ENCODE measurements at places on chromosomes 4 and X.

- DNase-seq = no peak
These were observed 190.3 kb downstream of the DHX15 start for GRCh38 chr4:24394041-24394440.

DNA sequence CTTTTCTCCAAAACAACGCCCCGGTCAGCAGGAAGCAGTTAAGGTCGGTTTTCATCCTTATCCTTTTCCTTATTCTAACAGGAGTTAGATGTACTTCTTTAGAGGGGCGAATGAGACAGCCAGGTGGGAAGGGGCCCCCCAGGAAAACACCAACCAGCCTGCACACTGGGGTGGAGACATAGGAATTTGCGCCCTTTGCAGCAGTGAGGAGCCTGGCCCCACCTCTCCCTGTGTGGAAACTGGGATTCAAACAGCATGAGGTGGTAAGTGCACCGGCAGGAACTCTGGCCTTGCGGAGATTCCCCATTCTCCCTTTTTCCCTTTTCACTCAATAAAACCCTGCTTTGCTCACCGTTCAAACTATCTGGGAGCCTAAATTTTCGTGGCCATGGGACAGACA lies 8.0 kb upstream of the FAM47C start:
- no peak for DNase-seq

GRCh38 chrX:154123241-154124219 lies 20.5 kb upstream of the OPN1LW start:
- no peak for DNase-seq

GRCh38 chr4:168765726-168766125 lies 244.3 kb downstream of the CBR4 start:
- DNase-seq = no peak

- no peak for DNase-seq
These were observed 3.3 kb downstream of the STK32B start for GRCh38 chr4:5054532-5054931.

DNA sequence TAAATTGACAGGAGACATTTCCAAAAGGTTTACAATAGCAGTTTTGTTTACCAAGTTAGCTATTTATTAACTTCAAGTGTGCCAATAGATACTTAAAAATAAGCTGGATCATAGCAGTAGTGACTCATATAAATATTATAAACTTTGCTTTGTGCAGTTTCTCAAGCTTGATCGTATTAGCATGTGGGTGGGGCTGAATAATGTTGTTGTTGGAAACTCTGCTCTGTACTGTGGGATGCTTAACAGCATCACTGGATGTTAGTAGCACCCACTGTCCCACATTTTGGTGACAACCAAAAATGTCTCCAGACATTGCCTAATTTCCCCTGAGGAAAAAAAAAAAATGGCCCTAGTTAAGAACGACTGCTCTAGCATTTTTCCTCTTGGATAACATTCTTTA lies 855.2 kb upstream of the ADGRL3 start:
- DNase-seq = no peak

GRCh38 chrX:151396042-151396824 lies 773 bp upstream of the VMA21 start:
- no peak for DNase-seq

DNA sequence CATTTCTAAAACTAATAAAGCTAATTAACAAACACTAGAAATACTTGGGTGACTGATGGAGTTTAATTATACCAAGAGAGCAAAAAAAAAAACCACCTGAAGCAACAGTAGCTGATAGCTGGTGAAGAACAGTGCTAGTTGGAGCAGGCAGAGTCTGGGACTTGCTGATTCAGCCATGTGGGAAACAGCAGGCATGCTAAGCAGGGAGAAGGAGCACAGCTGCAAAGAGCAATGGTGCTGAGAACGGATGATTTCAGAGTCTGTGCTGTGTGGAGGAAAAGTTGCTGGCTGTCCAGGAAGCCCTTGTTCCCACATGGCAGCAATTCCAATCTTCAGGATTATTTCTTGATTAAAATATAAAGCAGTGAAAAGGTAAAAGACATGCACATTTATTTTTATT lies 68.8 kb downstream of the NPY1R start:
- DNase-seq = no peak

DNA sequence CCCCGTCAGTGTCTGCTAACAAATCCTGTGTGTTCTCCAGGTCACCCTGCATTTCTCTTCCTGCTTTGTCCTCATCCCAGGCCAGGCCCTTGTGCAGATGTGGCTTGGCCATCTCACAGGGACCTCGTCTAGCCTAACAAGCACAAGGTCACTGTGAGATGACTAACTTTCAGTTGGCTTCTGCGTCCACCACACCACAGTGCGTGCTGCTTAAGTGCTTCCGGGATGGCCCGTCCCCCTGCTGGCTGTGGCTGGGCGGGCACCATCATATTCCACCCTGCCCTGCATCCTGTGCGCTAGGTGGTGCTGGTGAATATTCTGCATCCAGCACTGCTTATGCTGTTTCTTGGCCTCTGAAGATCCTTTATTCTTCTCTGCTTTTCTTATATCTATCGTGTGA lies 33.8 kb downstream of the RBBP7 start:
- DNase-seq = no peak
